ENCODE measurements at places on chromosomes 6 and 20. TPM values are rescaled to one million over a fixed set of nuclear protein-coding genes. Genes with fewer than 3 reads are reported as not detected.
A peak's percentile ranks its signal among the peaks of the same experiment; 100 is the strongest.

CUL7 gene
- total RNA-seq: 16.1 TPM

TRMT6 gene
- 11.0 TPM for total RNA-seq

DNA sequence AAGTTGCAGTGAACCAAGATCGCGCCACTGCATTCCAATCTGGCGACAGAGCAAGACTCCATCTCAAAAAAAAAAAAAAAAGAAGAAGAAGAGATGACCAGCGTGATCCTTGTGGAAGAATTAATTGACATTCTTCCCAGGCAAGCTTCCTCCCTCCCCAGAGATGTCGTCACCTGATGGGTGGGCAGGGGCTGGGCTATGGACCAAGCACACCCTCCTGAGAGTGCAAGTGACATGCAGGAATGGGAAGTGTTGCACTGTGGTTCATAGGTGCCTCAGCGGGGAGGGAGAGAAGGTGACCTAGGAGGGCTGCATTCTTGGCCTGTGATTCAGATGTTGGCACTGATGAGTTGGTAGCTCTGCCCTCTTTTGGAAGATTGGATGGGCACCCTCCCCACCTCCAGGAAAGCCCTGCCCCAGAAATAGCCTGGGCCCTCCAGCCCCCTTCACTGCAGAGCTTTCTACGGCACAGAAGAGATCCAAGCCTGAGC, 37.8 kb downstream of the TAF8 start:
- no peak for DNase-seq

- no peak for DNase-seq
These were observed 15.6 kb downstream of the BCLAF1 start for GRCh38 chr6:136274062-136274461.

HCRTR2 gene
- total RNA-seq: not detected

GRCh38 chr6:57173056-57173885, 1.1 kb downstream of the BAG2 start:
- DNase-seq: no peak

DNA sequence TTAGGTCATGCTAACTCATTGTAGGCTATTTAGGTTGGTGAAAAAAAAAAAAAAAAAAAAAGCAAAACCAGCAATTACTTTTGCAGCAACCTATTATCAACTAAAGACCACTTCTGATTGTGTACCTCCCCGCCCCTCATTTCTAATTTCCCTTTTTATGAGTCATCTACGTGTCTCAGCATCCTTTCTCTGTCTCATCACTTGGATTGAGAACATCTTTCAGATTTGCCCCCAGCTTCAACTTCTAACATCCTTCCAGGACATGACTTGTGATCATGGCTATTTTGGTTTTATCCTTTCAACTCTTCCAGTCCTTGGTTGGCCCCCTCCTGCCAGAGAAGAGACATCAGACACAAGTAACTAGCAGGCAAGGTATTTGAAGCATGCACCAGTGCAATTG, 156.7 kb upstream of the CCN2 start:
- no peak for DNase-seq

FAM184A gene
- 15.9 TPM for total RNA-seq

- DNase-seq: peak; percentile 51
These were observed 122.8 kb upstream of the COL21A1 start for GRCh38 chr6:56370127-56370540.

DNA sequence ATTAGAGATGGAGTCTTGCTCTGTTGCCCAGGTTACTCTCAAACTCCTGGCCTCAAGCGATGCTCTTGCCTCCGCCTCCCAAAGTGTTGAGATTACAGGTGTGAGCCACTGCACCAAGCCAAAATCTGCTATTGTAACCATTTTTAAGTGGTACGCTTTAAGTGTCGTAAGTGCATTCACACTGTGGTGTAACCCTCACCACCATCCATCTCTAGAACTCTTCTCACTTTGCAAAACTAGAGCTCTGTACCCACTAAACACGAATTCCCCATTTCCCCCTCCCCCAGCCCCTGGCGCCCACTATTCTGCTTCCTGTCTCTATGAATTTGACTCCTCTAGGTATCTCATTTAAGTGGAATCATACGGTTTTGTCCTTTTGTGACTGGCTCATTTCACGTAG, 2.8 kb upstream of the FAM83C start:
- DNase-seq: no peak
